Stimulated activated CD8-positive, alpha-beta memory T cell treated with anti-CD3 and anti-CD28 coated beads, Interleukin-15, amount 100 ng/mL, for 4 hours (primary cell): ENCODE measurements at places on chromosomes 1 and 21.

DNA sequence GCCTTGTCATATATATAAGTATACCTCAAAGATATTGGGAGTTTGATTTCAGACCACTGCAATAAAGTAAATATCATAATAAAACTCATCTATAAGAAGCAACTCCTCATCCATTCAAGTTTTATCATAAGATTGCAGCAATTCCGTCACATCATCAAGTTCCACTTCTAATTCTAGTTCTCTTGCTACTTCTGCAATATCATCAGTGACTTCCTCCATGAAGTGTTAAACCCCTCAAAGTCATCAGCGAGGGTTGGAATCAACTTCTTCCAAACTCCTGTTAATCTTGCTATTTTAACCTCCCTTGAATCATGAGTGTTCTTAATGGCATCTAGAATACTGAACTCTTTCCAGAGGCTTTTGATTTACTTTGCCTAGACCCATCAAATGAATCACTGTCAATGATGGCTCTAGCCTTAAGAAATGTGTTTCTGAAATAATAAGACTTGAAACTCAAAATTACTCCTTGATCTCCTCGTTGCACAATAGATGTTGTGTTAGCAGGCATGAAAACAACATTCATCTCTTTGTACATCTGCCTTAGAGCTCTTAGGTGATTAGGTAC is 88.3 kb downstream of the RPE65 start:
- DNase-seq, result no peak

DNA sequence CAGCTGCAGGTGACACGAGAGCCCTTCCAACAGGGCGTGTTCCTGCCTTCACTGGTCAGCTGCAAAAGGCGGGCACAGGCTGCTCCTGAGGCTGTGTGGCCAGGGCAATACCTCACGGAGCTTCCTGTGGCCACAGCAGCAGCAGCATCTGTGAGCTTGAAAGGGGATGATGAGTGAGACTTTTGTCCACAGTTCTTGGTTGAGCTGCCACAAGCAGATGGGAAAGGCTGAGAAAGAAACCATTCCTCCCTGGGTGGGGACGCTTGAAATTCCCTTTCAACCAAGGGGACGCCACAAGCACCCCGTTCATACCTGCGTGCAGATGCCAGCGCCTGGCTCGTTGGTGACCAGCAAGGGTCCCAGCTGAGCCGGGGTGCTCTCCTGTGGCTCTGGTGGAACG is 37.6 kb downstream of the B3GALT5 start:
- DNase-seq, result no peak

- no peak for DNase-seq
Observed at GRCh38 chr1:35406103-35406502, 137.6 kb downstream of the ZMYM4 start.

DNA sequence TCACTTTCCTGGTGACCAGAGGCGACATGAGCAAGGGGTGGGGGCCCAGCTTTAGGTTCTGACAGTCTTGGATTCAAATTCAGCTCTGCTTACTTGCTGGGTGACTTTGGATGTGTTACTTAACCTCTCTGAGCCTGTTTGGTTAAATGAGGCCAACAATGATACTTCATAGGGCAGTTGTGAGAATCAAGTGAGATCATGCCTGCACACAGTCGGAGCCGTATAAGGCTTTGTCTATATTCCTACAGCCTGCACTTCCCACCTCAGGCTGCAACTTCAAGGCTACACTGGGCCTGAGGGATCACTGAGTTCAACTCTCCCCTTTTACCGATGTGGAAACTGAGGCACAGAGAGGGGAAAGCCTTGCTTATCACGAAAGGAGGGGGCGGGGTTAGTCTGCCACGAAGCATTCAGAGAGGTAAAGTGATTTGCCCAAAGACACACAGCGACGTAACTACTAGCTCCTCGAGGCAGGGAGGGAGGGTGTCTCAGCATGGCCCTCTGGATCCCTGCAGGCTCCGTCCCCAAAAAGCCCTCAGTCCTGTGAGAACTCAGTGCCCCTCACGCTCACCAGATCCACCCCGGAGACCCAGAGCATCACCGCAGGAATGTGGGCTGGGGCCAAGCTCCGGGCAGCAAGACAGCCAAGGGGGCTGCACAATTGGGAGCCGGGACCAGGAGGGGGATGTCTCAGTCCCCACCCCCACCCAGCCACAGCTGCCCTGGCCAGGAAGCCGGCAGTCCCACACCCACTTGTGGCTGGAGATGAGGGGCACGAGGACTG is 25.0 kb downstream of the SDC3 start:
- DNase-seq, result no peak
